ENCODE measurements at places on chromosomes 13 and 19. TPM values are rescaled to one million over a fixed set of nuclear protein-coding genes. Genes with fewer than 3 reads are reported as not detected.

DNA sequence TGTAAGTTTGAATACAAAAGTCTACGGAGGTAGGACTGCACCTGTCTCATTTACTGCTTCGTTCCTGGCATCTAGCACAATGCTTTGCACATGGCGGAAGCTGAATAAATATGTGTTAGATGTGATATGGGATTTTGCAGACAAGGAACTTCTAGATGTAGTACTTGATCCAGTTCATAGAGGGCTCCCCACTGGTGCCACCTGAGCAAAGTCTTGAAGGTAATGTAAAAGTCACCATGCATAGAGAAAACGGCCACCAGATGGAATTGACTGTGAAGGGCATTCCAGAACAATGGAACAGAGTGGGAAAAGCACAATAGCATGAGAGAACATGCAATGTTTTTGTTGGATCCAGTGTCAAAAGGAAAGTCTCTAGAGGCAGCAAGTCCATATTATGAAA lies 209.3 kb downstream of the HS6ST3 start:
- DNase-seq = no peak

- DNase-seq = no peak
Measured at GRCh38 chr19:18900700-18901481, 4.9 kb upstream of the CERS1 start.

The CPB2 gene
- total RNA-seq = not detected

- DNase-seq = no peak
Measured at GRCh38 chr19:31175564-31176348, 173.5 kb downstream of the TSHZ3 start.

DNA sequence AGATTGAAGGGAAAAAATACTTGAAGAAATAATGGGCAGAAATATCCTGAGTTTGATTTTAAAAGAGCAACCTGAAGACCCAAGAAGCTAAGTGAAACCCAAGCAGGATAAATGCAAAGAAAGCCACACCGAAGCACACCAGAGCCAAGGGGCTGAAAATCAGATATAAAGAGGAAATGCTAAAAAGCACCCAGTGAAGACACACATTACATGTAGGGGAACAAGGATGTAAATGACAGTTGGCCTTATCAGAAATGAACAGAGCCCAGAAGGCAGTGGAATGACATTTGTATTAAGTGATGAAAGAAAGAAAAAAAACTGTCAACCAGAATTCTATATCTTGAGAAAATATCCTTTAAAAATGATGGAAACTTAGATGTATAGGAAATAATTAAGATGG lies 139.1 kb downstream of the SLC7A1 start:
- no peak for DNase-seq

DNA sequence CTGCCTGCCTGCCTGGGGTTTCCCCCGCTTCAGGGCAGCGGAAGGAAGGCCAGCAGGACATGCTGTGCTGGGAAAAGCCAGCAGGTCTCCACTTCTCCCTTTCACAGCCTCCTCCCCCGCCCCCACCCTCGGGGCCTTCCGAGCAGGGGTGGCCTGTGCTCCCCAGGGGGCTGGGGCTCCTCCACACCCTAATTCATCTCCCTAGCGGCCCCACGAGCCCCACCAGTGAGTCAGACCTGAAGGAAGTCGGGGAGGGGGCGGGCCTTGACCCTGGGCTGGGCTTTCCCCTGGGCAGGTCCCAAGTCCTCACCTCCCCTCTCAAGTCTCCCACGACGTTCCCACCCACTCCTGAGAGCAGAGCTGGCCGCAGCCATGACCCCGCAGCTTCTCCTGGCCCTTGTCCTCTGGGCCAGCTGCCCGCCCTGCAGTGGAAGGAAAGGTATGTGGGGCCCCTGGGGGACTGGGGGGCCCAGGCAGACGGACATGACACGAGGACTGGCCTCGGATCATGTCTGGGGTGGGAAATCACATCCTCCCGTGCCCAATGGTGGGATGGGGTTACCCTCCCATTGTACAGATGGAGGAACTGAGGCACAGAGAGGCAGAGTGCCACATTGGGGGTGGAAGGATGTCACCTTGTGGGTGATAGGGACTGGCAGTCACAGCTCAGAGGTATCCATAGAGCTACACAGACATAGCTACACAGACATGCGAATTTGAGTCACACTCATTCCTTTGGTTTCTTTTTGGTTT lies at the start of gene EBI3:
EBI3 (plus strand) TSS at position 345 of the 753 bp plus-strand sequence; CDS start at position 373, 28 bp downstream.
- DNase-seq = no peak

GRCh38 chr13:23777575-23777870 lies 111.7 kb downstream of the MIPEP start:
- DNase-seq = no peak

GRCh38 chr19:3788996-3789778 lies 3.0 kb upstream of the MATK start:
- DNase-seq = no peak

- no peak for DNase-seq
Measured at GRCh38 chr13:21124852-21125251, 51.5 kb downstream of the SKA3 start.

The GJB2 gene
- total RNA-seq = 45.4 TPM

The GGACT gene
- 9.2 TPM for total RNA-seq

DNA sequence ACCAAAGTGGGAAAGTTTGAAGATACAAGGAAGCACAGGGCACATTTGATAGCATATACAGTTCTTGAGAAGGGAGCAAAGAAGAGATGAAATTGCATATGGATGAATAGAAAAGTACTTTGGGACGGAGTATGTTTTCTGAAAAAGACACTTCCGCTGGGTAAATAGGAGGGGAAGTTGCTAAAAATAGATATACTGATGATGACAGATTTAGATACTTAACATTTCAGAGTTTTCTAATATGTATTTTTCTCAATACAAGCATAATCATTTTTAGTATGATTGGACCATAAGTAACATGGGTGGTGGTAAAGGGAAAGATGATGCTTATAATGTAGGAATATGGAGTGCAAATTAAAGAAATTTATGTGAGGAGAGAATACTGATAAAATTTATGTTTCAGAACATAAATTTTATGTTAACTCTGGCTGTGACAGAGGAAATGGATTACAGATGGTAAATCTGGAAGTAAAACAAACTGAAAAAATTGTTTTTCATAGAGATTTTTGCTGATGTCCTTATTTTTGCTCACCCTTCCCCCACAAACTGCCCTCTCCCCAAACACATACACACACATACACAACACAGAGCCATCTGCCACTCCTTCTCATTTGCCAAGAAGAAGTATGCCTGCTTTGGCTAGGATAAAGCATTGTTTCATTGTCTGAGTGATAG lies 583.9 kb upstream of the MIR17HG start:
- no peak for DNase-seq

Measured in mucosa of descending colon (tissue), 3 donors.